ENCODE measurements at places on chromosomes 13 and 19.

DNA sequence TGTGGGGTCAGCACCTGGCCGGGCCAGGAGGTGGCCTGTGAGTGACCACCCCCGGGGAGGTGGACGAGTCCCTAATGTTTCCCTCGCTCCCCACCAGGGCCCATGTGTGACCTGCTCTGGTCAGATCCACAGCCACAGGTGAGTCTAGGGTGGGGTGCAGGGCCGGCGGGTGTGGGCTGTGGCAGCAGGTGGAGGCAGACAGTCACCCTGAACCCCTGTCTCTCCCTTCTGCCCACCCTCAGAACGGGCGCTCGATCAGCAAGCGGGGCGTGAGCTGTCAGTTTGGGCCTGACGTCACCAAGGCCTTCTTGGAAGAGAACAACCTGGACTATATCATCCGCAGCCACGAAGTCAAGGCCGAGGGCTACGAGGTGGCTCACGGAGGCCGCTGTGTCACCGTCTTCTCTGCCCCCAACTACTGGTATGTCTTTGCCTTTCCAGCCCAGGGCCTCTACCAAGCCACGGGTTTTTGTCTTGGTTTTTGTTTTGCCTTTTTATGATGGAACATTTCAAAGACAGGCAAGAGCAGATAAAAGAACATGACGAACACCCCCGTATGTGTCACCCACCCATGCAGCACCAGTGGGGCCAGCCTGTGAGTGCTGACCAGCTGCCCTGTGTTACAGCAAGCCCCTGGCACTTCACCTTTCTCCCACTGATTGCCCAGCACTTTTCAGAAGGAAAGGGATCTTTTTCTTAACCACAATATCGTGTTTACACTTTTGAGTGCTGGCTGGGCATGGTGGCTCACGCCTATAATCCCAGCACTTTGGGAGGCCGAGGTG is 24.9 kb downstream of the CCDC8 start:
- no peak for DNase-seq

DNA sequence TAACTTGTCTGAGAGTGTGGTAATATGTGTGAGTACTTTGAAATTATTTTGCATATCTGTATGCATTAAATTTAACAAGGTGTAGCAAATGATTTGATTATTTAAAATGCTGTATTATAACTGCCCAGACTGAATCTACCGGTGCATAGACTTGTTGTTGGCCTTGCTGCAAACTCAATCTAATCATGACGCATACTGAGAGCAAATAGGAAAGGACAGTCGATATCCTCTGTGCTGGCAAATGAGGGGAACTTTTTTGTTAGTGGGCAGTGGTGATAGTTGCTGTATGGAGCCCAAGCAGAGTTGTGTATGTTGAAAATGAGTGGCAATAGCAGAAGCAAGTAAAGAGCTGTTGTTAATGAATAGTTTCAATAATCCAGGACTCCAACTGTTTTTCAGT is 127.4 kb downstream of the LMO7 start:
- DNase-seq: no peak

DNA sequence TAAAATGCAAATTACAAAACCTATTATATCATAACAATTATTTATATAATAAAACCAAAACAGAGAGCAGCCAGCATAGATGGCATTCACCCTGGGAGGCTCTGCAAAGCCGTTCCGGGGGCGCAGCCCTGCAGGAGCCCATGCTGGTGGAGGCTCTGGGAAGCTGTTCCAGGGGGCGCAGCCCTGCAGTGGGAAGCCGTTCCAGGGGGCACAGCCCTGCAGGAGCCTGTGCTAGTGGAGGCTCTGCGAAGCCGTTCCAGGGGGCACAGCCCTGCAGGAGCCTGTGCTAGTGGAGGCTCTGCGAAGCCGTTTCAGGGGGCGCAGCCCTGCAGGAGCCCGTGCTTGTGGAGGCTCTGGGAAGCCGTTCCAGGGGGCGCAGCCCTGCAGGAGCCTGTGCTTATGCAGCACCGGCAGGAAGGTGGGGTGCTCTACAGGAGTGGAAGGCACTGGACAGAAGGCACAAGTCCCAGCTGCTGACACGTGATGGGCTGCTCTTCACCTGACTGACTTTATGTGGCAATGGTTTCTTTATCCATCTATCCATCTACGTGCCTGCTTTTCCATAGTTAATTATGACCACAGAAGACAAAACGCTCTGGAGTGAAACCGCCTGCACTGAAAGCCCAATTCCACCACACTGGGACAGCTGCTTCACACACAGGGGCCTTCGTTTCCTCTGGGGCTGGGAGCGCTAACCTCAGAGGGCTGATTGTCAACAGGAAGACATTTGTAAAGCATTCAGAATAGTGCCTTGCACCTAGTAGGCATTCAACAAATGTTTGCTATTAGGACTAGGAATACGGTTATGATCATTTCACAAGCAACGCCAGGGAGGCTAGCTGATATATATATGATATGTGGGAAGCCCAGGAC is 23.7 kb downstream of the PCID2 start:
- DNase-seq: peak; percentile 50

- no peak for DNase-seq
Observed at GRCh38 chr13:94232956-94233355, 246.5 kb downstream of the DCT start.

- DNase-seq: no peak
Observed at GRCh38 chr19:47111682-47112165, 1.9 kb downstream of the ZC3H4 start.

DNA sequence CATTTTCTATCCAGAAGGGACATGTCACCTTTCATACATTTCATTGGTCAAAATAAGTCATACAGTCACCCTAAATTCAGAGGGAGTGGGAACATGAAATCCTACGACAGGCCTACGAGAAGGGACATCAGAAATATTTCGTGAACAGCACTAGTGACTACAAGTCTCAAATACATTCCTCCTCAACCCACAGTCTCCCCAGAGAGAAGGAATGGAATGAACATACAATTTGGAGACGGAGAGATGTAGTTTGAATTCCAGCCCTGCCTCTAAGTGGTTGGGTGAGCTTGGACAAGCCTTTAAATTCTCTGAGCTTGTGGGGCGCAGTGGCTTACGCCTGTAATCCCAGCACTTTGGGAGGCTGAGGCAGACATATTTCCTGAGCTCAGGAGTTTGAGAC is 9.9 kb downstream of the SERTM1 start:
- DNase-seq: no peak

- DNase-seq: no peak
Observed at GRCh38 chr19:7829166-7829520, 875 bp upstream of the EVI5L start.

DNA sequence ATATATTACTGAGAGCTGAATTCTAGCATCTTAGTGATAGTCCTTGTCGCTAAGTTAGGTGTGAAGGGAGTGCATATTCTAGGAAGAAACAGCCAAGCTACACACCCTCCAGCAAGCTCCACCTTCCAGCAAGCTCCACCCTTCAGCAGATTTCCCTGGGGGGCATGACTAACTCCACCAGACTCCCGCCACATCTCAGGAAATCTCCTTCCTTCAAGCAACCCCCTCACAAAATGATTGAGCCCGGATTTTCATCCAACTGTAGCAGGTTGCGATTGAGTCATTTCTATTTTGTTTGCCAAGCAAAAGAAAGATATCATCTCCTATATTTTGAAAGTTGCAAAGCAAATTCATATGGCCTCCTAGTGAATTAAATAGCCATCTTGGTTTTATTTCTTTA is 162.1 kb upstream of the TMTC4 start:
- DNase-seq: no peak
